Daoy (cell line): ENCODE measurements at places on chromosomes 3 and 15. TPM values are rescaled to one million over a fixed set of nuclear protein-coding genes. Genes with fewer than 3 reads are reported as not detected.

CASR gene
- not detected in 2 replicates for total RNA-seq

CDHR4 gene
- not detected in 2 replicates for total RNA-seq

ALDH1A3 gene
- total RNA-seq, result 141 and 215 TPM in 2 replicates

DNA sequence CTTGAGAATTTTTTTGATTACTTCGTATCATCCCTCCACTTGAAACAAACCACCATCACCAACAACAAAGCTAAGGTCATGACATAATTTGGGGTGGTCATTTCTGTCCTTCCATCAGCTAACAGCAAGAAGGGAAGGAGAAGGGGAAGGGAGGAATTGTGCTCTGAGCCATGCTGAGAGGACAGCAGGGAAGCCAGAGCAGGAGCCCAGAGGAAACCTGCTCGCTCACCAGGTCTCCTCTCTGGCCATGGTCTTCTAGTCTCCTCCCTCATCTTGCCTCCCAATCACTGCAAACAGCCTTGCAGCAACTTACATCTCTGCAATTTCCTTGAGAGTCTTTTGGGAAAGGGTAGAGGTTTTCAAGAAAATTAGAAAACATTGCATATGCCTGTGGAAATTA lies 196.7 kb downstream of the SSR3 start:
- DNase-seq, result no peak

LCTL gene
- 0.57 TPM in 1 of 2 replicates, not detected in the other for total RNA-seq

GRCh38 chr3:187267306-187267705 lies 24.2 kb downstream of the MASP1 start:
- DNase-seq, result no peak

DNA sequence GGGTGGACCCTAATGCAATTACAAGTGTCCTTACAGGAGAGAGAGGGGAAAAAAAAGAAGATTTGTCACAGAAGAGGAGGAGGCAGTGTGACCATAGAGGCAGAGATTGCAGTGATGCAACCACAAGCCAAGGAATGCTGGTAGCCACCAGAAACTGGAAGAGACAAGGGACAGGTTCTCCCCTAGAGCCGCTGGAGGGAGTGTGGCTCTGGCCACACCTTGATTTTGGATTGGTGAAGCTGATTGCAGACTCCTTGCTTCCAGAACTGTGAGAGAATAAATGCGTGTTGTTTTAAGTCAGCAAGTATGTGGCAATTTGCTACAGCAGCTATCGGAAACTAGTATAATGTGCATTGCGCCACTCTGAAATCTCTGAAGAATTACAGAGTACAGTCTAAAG lies 110.1 kb downstream of the SRGAP3 start:
- no peak for DNase-seq
